ENCODE measurements at places on chromosomes 12 and 14.

DNA sequence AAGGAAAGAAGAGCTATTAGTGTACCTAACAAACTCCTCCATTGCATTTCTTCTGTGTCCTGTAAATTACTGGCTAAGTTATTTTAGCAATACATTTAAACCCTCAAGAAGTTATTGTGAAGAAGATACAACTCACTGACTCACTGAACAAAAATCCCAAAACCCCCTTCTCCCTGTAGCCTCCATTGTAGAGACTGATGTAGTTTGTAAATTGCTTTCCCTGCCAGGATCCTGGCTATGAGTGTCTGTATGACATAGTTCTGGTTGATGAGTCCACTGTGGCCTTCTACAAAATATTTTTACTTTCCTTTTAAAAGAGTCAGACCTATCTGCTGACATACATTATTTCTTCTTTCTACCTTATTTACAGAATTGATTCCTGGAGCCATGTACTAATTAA, 155.6 kb downstream of the SLC6A15 start:
- DNase-seq: no peak

DNA sequence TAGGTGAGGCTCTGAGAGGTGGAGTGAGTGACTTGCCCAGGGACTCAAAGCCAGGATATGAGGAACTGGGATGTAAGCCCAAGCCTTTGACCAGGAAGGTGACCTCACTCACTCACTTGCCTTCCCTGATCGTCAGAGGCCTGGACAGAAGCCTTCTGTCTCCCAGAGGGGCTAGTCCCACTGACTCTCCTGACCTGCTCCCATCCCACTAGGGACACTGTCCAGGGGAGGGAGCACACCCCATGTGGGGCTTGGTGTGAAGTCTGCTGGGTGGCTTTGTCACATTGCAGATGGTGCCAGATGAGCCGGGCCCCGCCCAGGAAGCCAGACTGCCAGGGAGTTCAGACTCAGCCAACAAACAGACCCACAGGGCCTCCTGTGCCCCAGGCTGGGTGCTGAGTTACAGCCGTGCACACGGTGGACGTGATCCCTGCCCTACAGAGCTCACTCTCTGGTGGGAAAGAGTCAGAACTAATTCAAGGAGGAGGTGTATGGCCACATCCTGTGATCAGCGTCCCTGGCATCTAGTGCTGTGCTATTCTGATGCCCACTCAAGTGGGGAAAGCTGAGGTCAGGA, 28.3 kb downstream of the MMAB start:
- peak; percentile 73 for DNase-seq

DNA sequence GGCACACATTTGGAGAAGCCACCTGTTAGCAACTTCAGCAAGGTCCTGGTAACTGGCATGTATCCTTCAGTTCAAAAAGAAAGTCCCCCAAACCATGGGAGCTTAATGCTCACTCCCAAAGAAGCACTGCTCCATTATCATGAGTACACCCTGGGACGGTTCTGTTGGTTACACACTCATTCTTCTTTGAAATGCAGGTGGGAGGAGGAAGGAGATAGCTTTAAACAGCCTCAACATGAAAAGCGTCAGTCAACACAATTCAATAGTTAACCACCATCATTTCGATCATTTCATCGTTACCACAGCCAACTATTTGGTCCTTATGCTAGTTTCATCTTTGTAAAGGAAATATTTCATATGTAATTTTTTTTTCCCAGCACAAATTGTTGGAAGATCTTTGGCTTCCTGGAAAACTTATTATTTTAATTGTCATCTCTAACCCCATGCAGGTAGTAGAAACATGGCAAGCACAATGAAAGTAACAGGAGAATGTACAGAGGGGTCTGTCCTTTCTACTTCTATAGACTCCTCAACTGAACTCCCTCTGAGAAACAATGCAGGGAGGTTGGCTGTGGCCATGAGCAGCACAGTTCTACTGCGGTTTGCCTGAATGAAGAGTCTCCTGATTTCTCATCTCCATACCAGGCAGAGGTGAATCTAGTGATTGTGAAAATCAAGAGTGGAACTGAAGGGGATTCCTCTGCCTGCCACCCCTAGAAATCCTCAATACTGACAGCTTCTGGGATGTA, 196.4 kb upstream of the FOXN3 start:
- DNase-seq: no peak

DNA sequence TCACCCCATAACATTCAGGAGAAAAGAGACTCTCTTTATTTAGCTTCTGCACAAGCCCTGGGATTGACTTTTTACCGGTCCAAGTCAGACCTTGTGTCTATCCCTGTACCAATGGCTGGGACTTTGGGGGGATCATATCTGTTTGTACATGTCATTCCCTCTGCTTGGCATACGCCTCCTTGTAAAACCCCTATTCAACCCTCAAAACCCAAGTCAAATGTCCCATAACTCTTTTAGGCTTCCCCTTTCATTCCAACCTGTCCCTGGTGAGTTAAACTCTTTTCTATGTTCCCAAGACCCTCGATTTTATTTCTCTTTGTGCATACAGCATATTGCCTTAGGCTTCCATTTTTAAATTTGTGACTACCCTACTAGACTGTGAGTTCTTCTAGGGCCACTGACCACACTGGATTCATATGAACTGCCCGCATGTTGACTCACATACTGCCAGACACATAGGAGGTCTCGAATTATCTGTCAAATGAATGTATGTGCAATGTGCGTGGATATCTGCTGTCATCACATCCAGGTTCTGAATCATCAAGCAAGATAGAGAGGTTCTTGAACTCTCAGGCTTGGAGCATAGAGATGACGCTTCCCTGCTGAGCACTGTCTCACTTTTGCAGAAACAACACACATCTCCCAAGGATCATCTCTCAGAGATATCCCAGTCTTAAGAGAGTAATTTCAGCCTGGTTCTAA, 548.6 kb upstream of the TBX3 start:
- DNase-seq: no peak

GRCh38 chr12:21566907-21567394, 37.7 kb downstream of the GYS2 start:
- no peak for DNase-seq

Measured in H54 (cell line).